ENCODE measurements at places on chromosomes 7 and 10.

GRCh38 chr10:19828278-19829049 lies 12.2 kb downstream of the PLXDC2 start:
- H3K4me3 ChIP-seq: no peak overlapping the region
- H3K27me3 ChIP-seq: no peaks in the 10 kb centered on the region
- H3K36me3 ChIP-seq: peaks cover 16% of the 10 kb centered on the region
- peak; percentile 23 for DNase-seq

- H3K27ac ChIP-seq: peak overlapping the region; percentile 85
- H3K36me3 ChIP-seq: no peaks in the 10 kb centered on the region
- peaks cover 81% of the 10 kb centered on the region for H3K4me1 ChIP-seq
- peak overlapping the region; percentile 36 for H3K4me3 ChIP-seq
These were observed 29.4 kb downstream of the CDK14 start for GRCh38 chr7:90625562-90625961.

GRCh38 chr7:107659666-107660065 lies 962 bp upstream of the SLC26A4 start:
- no peak overlapping the region for H3K27ac ChIP-seq
- H3K4me1 ChIP-seq: peaks cover 17% of the 10 kb centered on the region
- H3K27me3 ChIP-seq: peaks cover 80% of the 10 kb centered on the region
- H3K36me3 ChIP-seq: no peaks in the 10 kb centered on the region
- DNase-seq: no peak

- no peak for DNase-seq
- H3K4me1 ChIP-seq: no peaks in the 10 kb centered on the region
- no peak overlapping the region for H3K4me3 ChIP-seq
- no peak overlapping the region for H3K27ac ChIP-seq
- H3K36me3 ChIP-seq: no peaks in the 10 kb centered on the region
These were observed 112.8 kb upstream of the KMT2E start for GRCh38 chr7:104901240-104901619.

DNA sequence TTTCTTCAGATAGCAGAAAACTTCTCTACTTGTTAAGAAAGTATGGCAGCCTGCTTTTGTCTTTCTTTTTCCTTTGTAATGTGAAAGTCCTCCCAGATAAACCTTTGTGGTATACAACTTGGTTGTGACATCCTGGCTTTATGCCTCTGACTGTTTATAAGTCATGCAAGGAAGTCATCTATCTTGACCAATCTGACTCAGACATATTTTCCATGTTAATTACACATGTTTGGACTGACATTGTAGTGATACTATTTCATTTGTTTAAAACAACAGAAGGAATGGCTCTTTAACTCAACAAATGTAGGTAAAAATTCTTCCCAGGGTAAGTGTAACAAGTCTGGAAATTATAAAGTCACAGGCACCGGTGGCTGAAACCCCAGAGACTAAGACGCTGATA lies 341.6 kb upstream of the MEOX2 start:
- DNase-seq: no peak
- H3K4me1 ChIP-seq: peaks cover 16% of the 10 kb centered on the region
- no peaks in the 10 kb centered on the region for H3K27me3 ChIP-seq

- H3K27me3 ChIP-seq: peaks cover 42% of the 10 kb centered on the region
- DNase-seq: no peak
- H3K4me1 ChIP-seq: peaks cover 4% of the 10 kb centered on the region
- no peak overlapping the region for H3K27ac ChIP-seq
- H3K4me3 ChIP-seq: no peak overlapping the region
These were observed 10.4 kb upstream of the ELFN1 start for GRCh38 chr7:1659696-1660095.

DNA sequence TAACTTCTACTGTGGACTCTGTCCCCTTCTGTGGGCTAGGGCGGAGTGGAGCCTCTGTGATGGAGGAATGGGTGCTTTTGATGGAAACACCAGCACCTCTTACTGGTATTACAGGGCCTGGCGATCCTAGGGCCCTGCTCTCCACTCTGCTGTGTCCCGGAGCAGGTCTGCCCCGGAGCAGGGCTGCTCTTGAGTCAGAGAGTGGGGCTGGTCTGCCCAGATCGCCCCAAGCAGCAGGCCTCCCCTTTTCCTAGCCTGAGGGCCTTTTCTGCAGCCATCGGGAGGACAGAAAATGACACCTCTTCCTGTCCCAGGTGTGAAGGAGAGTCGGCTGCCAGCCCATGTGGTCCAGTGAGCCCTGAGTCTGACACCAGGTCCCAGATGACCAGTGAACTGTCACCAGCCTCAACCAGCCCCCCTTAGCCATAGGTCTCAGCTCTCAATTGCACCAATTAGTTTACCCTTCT lies 1.4 kb downstream of the ZNF282 start:
- H3K27me3 ChIP-seq: no peaks in the 10 kb centered on the region
- H3K36me3 ChIP-seq: peaks cover 42% of the 10 kb centered on the region
- H3K27ac ChIP-seq: peak overlapping the region; percentile 87
- H3K4me3 ChIP-seq: peak overlapping the region; percentile 88

DNA sequence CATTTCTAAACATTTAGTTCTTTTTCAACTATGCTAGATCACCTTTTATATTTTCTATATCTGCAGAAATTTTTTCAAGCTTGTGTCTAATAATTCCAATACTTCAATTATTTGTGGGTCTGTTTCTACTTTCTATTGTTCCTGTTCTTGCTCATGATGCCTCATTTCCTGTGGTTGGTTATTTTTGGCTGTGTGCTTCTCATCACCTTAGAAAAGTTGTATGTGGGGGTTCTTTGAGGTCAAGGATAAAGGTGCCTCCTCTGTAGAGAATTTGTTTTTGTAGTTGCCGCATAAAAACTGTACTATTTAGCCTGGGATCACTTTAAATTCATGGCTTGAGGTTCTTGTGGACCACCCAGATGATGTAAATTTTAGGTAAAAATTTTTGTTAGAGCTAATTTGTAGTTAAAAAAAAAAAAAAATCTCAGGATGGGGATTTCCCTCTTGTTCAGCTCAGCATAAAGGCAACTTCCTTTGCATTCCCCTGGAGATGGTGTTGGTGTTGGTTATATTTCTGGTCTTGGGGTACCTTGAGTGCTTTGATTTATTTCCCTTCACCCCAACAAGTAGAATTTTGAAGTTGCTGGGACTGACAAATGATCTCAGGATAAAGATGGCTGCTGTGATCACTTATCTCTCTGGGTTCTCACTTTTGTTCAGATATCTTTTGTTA lies 27.0 kb upstream of the JAZF1 start:
- no peaks in the 10 kb centered on the region for H3K36me3 ChIP-seq
- H3K27ac ChIP-seq: no peak overlapping the region
- no peak for DNase-seq
- H3K4me3 ChIP-seq: no peak overlapping the region
- H3K4me1 ChIP-seq: peaks cover 4% of the 10 kb centered on the region

- H3K27ac ChIP-seq: no peak overlapping the region
- H3K36me3 ChIP-seq: no peaks in the 10 kb centered on the region
- DNase-seq: no peak
- H3K27me3 ChIP-seq: no peaks in the 10 kb centered on the region
- H3K4me3 ChIP-seq: no peak overlapping the region
These were observed 23.5 kb downstream of the CPEB3 start for GRCh38 chr10:92267343-92267742.

GRCh38 chr7:92043098-92043497 lies 91.2 kb downstream of the CYP51A1 start:
- no peaks in the 10 kb centered on the region for H3K27me3 ChIP-seq
- no peak overlapping the region for H3K4me3 ChIP-seq
- DNase-seq: no peak
- no peak overlapping the region for H3K27ac ChIP-seq
- peaks cover 27% of the 10 kb centered on the region for H3K36me3 ChIP-seq

DNA sequence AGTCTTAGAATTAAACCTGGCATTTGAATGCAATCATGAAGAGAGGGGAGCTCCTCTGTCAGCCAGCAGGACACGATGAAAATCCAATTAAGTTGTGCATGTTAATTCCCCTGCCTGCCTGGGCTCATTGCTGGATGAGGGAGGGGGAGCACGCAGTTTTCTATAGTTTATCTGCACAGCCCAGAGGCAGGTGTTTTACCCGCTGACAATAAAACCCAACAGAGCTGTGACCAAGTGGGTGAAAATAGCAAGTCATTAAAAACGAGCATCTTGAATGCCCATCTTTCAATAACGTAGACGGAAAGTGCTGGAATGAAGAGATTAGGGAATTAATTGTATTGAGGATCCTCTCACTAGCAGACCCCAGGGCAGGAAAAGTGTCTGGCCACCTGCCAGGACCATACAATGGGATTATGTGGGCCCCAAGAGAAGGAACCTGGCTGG lies 100.1 kb upstream of the FAM20C start:
- peaks cover under 1% of the 10 kb centered on the region for H3K36me3 ChIP-seq
- no peaks in the 10 kb centered on the region for H3K27me3 ChIP-seq
- DNase-seq: no peak
- peaks cover 83% of the 10 kb centered on the region for H3K4me1 ChIP-seq
- H3K4me3 ChIP-seq: no peak overlapping the region
- H3K27ac ChIP-seq: peak overlapping the region; percentile 88

DNA sequence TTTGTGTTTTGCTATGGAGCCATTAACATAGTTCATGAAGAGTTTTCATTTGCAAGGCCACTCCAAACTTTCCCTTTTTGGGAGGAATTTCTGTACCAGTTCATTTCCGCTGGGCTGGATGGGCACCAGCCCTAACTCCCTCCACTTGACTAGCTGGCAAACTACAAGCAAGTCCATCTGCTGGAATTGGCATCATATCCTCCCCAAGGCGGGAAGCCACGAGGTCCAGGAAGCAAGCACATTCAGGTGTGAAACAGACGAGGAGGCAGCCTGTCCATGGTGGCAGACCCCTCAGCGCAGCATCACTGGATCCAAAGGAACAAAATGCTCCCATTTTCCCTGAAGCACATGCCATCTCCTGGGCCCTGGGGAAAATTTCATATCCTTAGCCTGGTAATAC lies 125.8 kb downstream of the ABLIM1 start:
- peaks cover 2% of the 10 kb centered on the region for H3K4me1 ChIP-seq
- no peak overlapping the region for H3K27ac ChIP-seq
- 0 out of 2 replicates have a peak, but pooled peaks cover 3% of the 10 kb centered on the region for H3K27me3 ChIP-seq
- H3K4me3 ChIP-seq: no peak overlapping the region

DNA sequence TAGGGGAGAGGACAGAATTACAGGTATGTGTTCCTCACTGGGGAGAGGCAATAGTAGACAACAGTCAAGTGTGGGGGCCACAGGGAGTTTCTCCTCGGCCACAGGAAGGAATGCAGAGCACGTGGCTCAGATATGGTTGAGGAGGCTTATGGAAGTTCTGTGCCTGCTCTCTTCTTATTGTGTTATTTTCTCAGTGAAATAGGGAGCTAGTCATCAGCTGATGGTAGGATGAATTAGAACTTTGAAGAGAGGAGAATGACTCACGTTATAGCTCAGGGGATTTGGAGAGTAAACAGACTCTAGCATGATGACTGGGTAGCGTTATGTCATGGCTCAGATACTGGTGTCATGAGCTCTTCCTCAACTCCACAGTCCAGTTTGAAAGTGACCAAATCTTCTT lies 308.3 kb upstream of the IGFBP3 start:
- H3K27ac ChIP-seq: no peak overlapping the region
- no peak overlapping the region for H3K4me3 ChIP-seq
- no peaks in the 10 kb centered on the region for H3K27me3 ChIP-seq
- H3K4me1 ChIP-seq: peaks cover 6% of the 10 kb centered on the region
- DNase-seq: no peak
- no peaks in the 10 kb centered on the region for H3K36me3 ChIP-seq

DNA sequence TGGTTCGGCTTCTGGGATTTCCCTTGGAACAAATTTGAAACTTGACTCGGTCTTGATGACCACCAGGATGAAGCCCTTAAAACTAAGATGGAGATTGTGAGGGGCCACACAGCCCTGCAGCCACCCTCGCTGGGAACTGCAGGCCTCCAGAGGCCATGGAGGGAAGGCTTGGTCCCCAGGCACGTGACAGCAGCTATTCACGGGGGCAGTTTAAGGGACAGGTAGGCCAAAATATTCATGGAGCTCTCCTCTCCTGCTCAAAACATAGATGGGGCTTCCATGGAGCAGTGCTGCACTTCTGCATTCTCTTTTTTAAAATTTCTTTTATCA lies 137.0 kb downstream of the ADCY1 start:
- peaks cover 4% of the 10 kb centered on the region for H3K36me3 ChIP-seq
- no peaks in the 10 kb centered on the region for H3K4me1 ChIP-seq
- H3K27me3 ChIP-seq: no peaks in the 10 kb centered on the region
- no peak overlapping the region for H3K27ac ChIP-seq
- H3K4me3 ChIP-seq: no peak overlapping the region

DNA sequence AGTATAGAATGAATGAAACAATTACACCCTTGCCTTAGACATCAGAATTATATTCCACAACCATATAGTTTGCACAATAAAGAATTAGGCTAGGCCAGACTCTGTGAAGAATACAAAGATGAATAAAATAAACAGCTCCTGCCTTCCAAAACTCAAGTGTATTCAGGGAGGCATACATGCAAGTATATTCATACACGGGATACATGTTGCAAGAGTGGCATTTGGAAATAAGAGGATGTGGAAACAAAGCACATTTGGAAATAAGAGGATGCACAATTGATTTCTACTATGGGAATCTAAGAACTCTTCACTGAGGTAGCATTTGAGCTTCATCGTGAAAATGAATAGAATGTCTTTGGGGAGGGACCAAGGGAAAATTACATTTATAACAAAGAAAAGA lies 27.0 kb upstream of the TMEM26 start:
- no peak overlapping the region for H3K27ac ChIP-seq
- H3K4me1 ChIP-seq: peaks cover 61% of the 10 kb centered on the region
- DNase-seq: no peak
- no peak overlapping the region for H3K4me3 ChIP-seq
- no peaks in the 10 kb centered on the region for H3K27me3 ChIP-seq

DNA sequence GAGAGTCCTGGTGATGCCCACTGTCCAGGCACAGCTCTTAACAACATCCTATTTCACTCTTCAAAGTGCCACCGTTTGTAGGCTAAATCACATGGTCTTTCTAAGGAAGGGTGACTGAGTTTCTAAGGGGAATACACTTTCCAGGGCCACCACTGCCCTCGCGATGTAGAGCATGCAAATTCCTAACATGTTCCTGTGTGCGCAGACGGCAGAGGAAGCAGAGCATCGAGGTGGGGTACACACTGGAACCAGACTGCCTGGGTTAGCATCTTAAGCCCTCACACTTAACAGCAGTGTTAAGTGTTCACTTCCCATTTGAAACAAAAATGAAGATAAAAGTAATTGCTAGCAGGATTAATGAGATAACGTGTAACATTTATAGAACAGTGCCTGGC lies 3.0 kb downstream of the VOPP1 start:
- peak overlapping the region; percentile 63 for H3K27ac ChIP-seq
- no peak for DNase-seq
- H3K4me3 ChIP-seq: peak overlapping the region; percentile 91
- H3K4me1 ChIP-seq: peaks cover 79% of the 10 kb centered on the region
